Activated CD8-positive, alpha-beta T cell treated with anti-CD3 and anti-CD28 coated beads for 36 hours (primary cell): ENCODE measurements at places on chromosomes 2 and 18.

- H3K27ac ChIP-seq: no peak overlapping the region
- DNase-seq: no peak
- H3K36me3 ChIP-seq: no peaks in the 10 kb centered on the region
These were observed 130.7 kb downstream of the CCBE1 start for GRCh38 chr18:59566533-59566971.

GRCh38 chr2:189799531-189799930 is 15.3 kb downstream of the PMS1 start:
- no peak for DNase-seq
- no peak overlapping the region for H3K4me3 ChIP-seq
- no peak overlapping the region for H3K27ac ChIP-seq
- peaks cover 15% of the 10 kb centered on the region for H3K4me1 ChIP-seq

DNA sequence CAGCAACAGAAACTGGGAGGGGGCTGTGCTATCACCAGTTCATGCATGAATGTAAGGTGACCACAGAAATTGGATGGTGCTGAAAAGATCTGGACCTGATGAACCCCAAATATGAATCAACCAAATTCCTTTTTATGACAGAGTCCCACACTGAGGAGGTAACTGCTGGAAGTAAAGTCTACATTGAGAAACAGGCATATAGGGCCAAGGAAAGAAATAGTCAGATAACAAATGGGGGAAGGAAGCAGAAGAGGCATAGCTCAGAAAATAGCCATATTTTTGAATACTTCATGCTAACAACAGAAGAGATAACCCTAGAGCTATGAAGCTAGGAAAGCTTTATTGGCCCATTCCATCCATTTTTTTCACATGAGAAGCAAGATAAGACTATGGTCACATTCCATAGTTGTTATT is 25.8 kb downstream of the ZC3H6 start:
- DNase-seq: no peak
- H3K4me3 ChIP-seq: no peak overlapping the region
- no peak overlapping the region for H3K27ac ChIP-seq
- peaks cover 17% of the 10 kb centered on the region for H3K4me1 ChIP-seq

DNA sequence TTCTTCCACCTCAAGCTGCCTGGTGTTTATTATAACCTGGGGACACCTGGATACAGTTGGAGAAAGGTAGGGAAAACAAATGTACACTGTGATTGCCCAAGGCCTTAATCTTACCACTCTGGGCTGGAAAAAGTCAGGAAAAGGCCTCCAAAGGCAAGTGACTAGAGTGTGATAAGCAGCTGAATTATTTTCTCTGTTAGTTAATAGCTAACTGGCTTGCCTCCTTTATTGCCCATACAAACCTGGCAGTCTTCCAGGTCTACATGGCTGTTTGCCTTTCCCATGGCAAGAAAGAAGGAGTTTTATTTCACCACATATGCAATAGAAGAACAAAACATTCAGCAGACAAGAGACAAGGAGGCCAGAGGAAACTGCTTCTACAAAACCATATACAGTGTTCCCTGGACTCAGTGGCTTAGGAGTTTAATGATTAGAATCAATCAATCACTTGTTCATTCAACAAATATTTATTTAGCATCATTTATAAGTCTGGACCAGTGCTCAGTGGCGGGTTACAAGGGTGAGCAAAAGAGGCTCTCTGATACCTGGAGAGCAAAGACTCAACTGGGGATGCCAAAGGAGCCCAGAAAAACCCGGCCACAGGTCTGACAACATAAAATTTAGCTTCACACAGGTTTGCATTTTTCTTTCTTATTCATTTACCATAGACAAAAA is 27.5 kb upstream of the SUCLG1 start:
- H3K4me1 ChIP-seq: peaks cover 11% of the 10 kb centered on the region
- no peak overlapping the region for H3K4me3 ChIP-seq
- no peaks in the 10 kb centered on the region for H3K36me3 ChIP-seq

GRCh38 chr2:238667639-238668038 is 180.2 kb upstream of the TWIST2 start:
- H3K4me1 ChIP-seq: peaks cover 4% of the 10 kb centered on the region
- no peak for DNase-seq
- no peaks in the 10 kb centered on the region for H3K36me3 ChIP-seq
- no peak overlapping the region for H3K27ac ChIP-seq

DNA sequence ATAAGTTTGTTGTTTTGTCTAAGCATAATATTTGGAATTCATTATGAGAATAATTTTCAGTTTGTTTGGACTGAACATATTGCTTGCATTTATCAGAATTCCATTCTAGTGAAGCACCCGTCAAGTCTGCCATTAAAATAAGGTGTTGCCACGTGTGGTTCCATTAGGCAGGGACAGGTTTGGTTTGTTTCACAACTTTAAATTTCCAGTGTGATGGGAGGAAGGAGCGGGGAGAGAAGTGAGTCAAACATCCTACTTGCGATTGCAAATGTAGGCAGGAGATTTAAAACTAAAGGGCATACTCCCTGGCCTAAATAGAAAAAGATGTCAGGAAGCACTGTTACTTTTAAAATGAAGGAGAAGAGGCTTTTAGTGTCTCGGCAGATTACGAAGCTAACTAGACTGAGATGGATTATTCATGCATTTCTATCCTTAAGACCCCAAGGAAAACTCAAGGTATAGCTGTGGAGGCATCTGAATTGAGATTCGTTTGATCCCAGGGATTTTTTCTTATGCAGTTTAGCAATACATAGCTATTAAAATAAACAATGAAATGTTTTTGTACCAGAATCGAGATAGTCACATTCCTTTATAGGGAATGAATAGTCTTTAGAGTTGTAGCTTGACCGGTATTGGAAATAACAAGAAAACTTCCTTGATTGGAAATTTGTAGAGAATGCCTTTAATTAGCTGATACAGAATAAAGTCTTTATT is 19.8 kb downstream of the GRHL1 start:
- H3K27me3 ChIP-seq: no peaks in the 10 kb centered on the region
- peaks cover 17% of the 10 kb centered on the region for H3K4me1 ChIP-seq
- no peak overlapping the region for H3K27ac ChIP-seq
- H3K4me3 ChIP-seq: no peak overlapping the region
